ENCODE measurements at places on chromosomes 7 and 10.

DNA sequence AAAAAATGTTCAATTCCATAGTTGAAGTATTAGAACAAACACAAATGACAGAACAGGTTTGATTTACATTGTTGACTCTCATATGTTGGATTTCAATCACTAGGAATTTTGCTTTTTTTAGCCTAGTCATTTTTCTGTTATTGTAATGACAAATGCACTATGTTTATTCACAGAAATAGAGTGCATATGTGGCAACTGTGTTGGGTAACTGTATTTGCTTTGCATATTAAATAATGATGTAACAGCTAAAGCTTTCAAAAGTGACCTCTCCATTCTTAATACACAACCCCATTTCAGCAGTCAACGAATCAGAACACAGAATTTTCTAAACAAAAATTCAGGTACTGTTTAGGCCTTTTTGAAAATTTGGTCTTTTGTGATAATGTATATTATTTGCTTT, 54.0 kb upstream of the SLC26A5 start:
- no peak for DNase-seq

- no peak for DNase-seq
Observed at GRCh38 chr10:102334101-102334500, 61.4 kb upstream of the NFKB2 start.

DNA sequence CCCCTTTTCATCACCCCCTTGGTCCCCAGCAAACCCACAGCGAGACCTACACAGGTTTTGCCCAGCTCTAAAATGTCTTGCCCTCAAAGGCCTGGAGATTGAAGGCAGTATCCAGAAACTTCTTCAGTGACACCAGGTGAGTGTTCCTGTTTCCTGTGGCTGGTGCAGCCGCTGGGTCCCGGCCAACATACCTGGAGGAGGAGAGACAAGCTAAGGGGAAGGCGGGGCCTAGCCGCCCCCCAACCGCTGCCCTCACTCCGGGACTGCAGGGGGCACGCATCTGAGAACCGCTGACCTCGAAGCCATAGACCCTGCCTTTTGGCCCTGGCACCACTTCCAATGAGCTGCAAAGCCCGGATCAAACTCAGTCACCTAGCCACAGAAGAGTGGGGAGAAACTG, 27.0 kb downstream of the OGDHL start:
- no peak for DNase-seq

DNA sequence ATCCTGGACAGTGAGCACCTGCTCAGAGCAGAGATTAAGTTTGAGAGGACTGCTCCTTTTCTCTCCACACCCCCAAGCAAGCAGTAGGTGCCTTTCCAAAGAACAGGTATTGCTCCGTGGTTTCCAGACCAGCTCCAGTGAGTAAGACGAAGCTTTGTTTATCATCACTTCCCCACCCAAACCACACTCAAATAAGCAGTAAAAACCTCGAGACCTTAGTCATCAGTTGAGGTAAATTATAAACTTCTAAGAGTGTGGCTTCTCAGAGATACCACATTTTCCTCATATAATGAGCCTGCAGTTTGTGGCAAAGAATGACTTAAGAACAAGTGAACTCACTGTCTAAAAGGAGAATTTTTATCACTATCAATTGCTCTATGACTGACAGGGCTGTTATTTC, 50.0 kb upstream of the GRB10 start:
- DNase-seq = no peak

- no peak for DNase-seq
Observed at GRCh38 chr10:110513949-110514348, 16.2 kb downstream of the DUSP5 start.

DNA sequence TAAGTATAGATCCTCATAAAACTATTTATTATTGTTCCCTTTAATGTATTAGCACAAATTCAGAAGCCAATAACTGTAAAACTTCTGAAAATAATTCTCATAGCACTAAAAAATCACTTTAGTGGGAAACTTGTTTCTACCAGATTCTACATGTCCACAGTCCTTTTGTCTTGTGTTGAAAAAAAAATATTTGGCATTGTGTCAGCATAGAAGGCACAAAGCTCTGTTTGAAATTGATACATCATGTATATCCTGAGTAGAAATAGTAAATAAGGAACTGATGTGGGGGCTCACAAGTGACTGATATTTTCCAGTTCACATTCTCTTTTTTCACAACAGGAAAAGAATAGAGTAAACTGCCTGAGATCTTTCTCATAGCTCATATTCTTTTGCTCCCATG, 134.6 kb downstream of the GRM3 start:
- DNase-seq = no peak
